ENCODE measurements at places on chromosomes 2 and 18.
A peak's percentile ranks its signal among the peaks of the same experiment; 100 is the strongest.

DNA sequence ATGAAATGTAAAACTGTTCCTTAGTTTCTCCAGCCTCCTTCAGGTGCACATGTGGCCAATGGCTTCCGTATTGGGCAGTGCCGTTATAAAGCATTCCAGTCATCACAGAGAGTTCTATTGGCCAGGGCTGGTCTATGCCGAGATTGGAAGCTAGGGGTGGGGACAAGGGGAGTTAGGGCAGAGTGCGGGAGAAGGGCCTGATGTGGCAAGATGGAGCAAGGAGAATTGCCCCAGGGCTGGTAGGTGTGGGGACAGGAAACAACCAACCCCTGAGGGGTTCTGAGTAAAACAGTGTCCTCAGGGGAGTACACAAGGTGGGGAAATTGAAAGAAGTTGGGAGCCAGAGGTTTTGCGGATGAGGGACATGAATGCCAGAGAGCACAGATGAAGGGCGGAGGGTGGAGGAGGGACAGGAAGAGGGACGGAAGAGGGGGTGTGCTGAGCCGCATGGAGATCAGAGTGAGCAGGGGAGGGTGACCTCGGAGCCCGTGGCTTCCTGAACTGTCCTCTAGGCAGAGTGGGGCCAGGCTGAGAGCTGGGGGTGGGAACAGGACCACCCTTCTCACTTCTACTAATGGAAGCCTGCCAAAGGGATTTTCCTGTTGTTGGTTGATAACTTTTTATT is 9.1 kb upstream of the ATP6V1C2 start:
- no peak for DNase-seq

- no peak for DNase-seq
Measured at GRCh38 chr2:240644859-240645301, 19.6 kb downstream of the GPR35 start.

- no peak for DNase-seq
Measured at GRCh38 chr2:233839447-233839820, 14.9 kb downstream of the HJURP start.

GRCh38 chr2:128456281-128456680 is 137.6 kb upstream of the HS6ST1 start:
- no peak for DNase-seq

DNA sequence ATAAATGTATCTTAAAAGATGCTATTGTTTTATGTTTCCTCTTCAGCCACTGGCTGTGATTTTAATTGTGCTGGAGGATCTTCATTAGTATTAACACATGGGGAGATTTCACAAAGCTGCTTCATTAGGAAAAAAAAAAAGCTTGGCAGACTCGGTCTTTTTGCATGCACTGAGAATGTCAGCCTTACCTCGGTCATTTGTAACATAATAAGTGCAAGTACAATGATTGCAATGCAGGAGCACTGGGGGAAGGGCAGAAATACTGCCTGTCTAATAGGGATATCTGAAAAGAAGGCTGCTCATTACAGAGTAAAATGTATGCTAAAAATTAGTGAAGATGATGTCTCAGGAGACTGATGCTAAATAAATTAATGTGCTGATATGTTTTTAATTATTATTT is 1.3 kb upstream of the BAZ2B start:
- DNase-seq, result no peak

GRCh38 chr2:10053351-10053750 is 10.0 kb downstream of the KLF11 start:
- DNase-seq, result no peak

DNA sequence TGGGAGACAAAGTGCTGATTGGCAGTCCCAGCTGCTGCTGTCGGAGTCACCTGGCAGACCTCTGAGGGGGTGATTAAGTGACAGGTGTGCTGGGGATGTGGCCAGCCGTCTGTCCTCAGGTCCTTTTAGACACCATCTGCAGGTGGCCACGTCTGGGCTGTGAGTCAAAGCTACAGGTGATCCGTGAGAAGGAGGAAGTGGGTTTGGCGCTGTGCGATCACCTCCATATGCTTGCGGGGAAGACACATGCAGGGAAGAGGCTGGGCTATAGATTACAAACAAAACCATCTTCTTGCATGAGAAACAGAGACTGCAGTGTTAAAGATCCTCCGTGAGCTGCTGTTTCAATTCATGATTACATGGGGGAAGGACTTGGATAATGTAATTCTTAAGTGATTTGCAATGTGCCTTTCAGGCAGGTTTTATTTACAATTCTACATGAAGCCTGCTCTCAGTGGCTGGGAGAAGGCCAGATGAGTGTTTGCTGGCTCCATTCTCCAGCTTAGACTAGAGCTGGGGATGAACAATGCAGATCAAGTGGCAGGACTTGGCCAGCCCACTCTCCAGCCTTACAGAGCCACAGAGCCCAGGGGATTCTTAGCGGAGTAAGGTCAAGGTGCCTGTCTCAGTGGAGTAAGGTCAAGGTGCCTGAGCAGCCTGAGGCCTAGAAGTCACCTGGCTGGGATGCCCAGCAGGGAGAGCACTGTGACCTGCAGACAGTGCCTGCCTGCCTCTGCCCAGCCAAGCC is 87.8 kb downstream of the LYPD1 start:
- no peak for DNase-seq

DNA sequence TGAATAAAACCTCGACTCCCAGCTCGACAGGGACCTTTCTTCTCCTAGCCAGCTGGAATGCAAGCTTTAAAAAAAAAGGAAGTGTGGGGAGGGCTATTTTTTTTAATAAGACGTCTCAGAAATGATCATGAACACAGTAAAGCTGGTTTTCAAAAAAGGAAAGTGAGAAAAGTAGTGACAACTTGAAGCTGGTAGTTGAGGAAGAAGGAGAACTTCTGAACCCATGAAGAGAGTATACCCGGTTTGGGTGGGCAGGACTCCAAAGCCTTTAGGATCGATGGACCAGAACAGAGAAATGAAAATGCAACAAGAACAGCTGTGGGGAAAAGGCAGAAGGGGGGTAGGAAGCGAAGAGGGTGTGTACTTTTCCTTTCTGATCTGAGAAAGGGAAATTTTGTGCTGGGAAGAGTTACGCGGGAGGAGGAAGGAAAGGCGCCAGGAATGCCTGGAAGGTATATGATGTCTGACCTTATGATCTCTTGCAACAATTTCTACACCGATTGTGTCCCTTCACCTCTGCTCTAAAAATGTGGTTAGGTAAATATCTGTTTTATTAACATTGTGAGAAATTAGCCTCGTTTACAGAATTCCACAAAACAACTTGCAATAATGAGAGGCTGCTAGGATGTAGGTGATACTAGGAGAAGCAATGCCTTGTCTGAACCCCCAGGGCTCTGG is 22.6 kb upstream of the CYP1B1 start:
- no peak for DNase-seq

DNA sequence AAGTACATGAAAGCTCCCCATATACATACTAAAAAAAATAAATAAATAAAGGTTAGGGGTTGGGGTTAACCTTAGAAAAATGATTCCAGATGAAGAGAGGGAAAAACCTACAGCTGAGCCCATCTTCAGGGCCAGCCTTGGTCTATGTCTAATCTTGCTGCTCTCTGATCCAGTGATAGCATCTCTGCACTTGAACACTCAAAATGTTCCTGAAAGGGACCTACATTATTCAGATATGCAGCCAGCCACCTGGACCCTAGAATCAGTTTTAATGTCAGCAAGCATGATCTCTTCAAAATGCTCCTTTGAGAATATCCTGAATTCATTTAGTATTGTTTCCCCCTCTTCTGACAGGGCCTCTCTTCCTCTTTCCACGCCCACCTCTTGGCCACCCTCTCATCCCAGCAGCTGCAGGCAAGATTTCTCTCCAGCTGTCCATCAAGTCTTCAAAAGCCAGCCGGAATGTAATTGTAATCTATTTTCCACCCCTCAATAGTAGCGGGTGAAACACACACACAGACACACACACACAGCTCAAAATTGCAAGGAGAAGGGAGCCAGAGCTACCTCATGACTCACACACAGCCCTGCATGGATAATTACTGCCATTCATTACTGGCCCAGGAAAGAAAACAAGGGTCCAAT is 135.5 kb downstream of the MYO3B start:
- no peak for DNase-seq

DNA sequence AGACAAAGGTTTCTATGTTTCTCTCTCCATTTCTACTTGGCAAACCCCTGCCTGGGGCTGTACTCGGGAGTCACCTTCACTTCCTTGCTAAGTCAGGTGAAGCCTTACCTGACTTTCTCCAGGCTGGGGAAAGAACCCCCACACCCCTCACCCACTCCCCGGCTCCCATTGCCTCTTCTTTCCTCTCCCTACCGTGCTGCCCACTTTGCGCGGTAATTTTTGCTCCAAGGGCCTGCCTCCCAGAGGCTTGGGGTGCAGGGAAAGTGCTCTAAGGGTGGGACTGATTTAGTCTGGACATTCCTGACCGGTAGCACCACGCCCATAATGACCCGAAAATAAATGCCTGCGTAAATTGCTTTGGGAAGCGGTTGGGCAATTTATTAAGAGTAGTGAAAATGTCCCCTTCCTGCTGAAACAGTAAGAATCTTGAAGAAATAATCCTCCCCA is 49.1 kb upstream of the ATP6V1B1 start:
- no peak for DNase-seq

DNA sequence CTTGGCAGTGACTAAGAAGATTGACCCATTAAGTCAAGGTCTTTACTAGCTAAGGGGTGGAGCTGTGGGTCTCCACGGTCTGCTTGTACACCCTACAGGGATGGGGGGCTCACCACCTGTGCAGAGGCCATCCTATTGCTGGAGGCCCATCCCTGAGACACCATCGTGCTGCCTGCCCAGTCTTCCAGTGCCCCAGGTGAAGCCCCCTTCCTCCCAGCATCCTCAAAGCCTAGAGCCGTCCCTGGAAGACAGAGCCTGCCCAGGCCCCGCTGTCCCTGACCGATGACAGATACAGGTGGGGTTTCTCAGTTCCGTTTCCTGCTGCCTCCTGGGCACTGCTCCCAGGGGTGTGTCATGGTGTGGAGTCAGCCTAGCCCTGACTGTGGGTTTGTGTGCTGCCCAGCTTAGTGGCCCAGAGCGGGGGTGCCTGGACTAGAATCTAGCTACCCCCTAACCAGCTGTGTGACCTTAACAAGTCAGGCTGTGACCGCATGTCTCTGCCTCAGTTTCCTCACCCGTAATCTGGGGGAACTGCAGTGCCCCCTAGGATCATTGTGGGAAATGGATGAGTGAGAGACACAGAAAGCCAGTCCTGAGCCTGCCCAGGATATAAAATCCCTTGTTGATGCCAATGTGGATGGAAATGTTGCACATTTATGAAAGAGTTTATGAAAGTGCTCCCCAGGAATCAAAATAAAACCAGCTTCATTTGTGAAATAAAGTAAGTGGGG is 2.0 kb downstream of the OTOS start:
- DNase-seq, result no peak

- peak; percentile 86 for DNase-seq
Measured at GRCh38 chr2:222655787-222656525, at the start of gene FARSB. Gene FARSB, minus strand, starts transcription at chr2:222656092. Its CDS starts 19 bp downstream, at chr2:222656073.

- no peak for DNase-seq
Measured at GRCh38 chr2:234904785-234905184, 47.0 kb upstream of the SH3BP4 start.

GRCh38 chr2:134127496-134127895 is 126.4 kb upstream of the MGAT5 start:
- DNase-seq, result no peak

- DNase-seq, result no peak
Measured at GRCh38 chr2:110677080-110677479, 783 bp downstream of the BUB1 start.

DNA sequence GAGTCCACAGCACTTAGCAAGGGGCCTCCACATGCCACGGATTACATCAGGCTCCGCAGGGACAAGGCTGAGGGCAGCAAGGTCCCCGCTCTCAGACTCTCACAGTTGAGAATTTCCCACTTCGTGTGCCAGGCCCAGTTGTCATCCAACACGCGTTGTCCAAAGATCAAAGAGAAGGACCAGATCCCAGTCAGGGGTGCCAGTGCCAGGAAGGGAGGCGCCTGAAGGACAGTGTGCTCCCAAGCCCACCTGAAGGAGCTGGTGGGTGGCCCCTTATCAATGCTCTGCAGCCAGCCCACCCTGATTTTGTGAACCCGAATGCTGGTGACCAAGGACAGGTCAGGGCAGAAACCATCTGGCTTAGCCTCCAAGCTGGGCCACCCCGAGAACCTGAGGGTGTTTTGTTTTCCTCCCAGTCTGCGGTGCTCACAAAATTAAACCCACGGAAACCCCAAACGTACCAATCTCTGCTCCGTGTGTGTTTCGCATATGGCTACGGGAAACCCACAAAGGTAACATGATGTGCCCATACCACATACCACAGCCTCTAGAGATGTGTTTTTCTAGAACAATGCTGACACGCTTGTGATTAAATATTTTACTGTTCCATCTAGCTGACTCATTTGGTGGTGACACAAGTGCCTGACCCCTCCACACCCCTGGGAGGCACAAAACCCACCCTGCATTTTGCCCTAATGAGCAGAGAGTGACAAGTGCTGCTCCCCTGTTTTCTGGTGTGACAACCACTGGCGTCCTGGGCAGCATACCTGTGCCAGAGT is 24.5 kb downstream of the CRACDL start:
- no peak for DNase-seq

DNA sequence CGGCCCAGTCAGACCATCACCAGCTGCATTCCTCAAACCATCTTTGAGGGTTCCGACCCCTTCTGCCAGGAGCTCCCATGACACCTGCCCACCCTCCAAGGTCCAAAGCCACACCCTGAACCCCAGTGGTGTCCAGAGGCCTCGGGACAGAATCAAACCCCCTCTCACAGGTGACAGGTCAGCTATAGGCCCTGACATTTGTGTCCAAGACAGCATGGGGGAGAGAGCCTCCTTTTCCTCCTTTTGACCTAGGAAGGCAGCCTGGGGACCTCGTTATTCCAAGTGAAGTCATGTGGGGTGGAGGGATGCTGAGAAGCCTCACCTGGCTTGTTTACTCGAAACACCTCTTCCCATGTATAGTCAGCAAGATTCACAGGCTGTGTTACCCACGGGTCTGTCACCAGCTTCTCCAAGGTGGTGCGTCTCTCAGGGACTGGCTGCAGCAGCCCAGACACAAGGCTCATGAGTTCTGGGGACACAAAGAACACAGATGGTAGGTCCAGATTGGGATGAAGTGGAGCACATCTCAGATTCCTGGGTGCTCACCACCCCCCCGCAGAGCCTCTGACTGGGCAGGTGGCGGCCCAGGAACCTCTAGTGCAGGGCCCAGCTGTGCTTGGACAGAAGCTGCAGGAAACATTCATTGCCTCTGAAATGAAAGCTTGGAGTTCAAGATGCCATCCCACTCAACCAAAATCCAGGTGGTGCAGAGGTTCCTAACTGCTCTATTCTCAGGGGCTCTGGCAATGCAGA is 5.1 kb upstream of the MTERF4 start:
- DNase-seq, result no peak

DNA sequence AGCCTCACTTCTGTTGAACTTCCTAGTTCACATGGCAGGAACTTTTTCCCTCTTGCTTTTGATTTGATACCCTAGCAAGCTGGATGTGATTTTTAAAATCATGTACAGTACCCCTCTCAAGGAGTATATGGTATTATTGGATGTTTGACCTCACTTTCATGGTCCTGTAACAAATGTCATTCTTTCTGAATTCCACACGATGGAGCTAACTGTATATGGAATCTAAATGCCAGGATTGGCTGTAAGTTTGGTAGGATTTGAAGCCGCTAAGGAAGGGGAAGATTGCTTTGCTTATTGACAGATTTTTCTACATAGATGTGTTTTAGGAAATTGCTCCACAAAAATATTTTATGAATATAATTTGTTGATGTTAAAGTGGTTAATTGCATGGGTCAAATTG is 18.3 kb downstream of the MAIP1 start:
- DNase-seq, result no peak

- no peak for DNase-seq
Measured at GRCh38 chr2:213411582-213412289, 127.5 kb downstream of the SPAG16 start.

GRCh38 chr2:42114091-42114490 is 55.1 kb upstream of the EML4 start:
- DNase-seq, result no peak
